ENCODE measurements at places on chromosomes 16 and 17.

DNA sequence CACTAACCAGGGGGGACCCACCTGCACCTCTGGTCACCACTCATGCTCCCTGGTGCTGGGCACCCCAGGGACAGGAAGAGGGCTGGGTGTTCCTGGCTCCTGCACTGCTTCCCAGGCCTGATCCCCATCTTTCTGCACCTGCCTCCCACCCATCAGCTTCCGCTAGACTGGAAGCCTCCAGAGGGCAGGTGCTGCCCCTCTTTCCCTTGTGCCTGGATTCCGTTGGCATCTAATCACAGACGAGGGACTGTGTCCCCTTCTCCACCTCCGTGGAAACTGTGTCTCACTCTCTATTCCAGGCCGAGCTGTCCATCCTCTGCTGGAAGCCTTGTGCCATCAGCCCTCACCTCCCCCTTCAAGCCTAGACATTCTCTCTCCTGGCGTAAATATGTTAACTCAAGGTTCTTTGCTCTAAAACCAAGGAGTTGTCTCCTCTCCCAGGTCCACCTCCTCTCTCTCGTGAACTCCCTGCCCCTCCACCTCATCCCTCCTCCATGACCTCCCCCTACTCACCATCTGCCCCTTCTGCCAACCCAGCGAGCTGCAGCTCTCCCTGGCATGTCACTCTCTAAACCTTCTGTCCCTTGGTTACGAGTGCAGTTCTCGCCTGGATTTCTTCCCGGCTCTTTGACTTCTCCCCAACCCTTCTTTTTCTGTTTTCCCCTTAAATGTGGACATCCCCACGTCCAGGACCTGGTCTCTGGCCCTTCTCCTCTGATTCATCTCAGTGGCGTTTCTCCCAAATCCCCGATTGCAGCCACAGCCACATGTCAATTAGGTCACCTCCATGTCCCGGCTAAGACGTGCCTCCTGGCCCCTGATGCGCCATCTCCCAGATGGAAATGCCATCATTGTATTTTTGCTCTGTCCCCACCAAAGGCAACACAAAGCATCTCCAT is 107.7 kb downstream of the SEC14L1 start:
- DNase-seq = no peak

DNA sequence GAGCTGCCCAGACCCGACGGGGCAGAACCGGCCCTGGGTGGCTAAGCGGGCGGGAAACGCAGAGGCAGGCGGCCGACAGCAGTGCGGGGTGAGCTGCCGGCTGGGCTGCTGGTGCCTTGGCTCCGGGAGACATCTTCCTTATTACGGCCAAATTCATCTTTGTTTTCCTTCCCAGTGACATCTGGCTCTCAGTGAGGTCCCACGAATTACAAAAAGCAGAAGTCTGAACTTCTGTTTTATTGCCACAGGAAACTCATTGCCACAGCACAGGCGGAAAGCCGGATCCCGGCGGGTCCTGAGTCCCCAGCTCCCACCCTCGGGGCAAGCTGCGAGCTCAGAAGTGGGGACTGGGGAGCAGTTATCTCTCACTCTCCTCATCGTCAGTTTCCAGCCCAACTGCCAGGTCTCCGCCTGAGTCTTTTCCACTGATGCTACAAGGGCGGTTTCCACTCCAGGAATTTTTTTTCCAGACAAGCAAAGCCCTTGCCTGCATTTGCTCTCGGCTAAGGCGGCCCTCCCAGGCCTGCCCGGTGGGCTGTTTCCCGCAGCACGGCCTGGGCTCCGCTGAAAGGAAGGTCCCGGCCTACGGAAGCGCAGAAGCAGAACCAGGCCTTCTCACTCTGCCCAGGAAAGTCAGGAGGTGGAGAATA is 40.3 kb downstream of the CBFA2T3 start:
- DNase-seq = no peak

DNA sequence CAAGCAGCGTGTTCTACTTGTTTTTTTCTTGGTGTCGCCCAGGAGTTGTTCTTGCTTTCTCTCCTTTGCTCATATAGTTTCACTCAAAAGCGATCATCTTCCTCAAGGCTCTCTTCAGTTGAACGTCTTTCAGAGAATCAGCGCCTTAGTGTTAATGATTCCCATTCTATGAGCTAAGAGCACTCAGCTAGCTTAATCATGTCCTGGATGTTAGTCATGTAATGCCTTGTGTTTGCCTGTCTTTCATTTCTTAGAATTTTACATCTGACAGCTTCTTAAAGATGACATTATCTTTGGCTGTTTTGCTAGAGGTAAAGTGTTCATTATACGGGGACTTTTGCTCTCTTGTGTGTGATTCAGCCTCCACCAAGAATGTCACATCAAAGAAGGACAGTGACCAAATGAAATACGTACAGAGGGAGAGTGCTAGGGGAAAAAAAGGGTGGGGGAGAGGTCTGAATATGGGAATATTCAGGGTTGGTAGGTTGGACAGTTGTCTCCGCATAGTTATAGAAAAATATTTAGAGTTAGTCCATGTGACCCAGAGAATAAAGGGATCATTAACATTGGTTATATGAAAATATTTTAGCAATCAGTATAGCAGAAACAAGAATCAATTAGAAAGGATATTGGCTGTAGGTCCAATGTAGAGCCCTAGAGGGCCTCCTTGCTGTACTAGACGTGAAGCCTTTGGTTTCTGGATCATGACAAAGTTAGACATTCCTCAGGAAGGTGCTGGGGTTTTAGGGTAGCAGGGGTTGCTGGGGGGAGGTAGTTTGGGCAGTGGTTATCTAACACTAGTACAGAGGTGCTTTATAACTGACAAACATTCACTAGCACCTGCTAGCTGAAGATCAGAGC is 31.9 kb upstream of the ANKFN1 start:
- DNase-seq = no peak

- DNase-seq = no peak
Measured at GRCh38 chr17:64129515-64129764, 504 bp downstream of the ERN1 start.

GRCh38 chr16:14215941-14216340 is 144.8 kb downstream of the MRTFB start:
- no peak for DNase-seq

DNA sequence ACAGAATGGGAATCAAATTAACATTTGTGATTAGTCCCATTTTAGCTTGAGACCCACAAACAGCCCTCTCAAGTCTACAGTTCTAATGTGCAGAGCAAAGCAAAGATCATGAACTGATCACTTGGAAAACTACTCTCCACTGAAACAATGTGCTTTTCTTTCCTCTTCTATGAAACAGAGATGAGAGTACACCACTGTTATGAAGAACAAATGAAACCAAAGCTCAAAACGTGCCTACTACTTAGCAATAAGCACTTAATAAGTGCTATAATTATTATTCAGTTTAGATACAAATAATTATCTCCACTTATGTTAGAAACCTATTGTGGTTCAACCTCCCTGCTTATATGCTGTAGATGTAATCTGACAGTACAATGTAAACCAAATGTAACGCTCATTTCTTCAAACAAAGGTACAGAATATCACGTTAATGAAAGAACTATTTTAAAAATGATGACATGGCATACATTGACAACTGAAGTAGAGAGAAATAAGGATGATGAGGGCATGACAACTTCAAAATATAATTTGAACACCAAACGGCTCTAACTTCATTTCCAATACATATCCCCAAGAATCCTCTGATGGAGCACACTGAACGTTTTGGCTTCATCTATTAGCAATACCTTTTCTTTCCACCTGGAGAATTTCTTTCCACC is 2.0 kb downstream of the VPS35 start:
- DNase-seq = no peak

GRCh38 chr17:59111539-59111938 is 4.9 kb upstream of the TRIM37 start:
- DNase-seq = no peak

All from NCI-H2029 treated with DMSO at 0.1 percent for 48 hours (cell line).